Stimulated activated CD4-positive, alpha-beta T cell treated with anti-CD3 and anti-CD28 coated beads, Interleukin-1b, Interleukin-23, amount 100 ng/mL, for 4 hours (primary cell): ENCODE measurements at places on chromosomes 5 and 9.

GRCh38 chr5:963673-964531 is 44.7 kb upstream of the NKD2 start:
- no peak for DNase-seq

DNA sequence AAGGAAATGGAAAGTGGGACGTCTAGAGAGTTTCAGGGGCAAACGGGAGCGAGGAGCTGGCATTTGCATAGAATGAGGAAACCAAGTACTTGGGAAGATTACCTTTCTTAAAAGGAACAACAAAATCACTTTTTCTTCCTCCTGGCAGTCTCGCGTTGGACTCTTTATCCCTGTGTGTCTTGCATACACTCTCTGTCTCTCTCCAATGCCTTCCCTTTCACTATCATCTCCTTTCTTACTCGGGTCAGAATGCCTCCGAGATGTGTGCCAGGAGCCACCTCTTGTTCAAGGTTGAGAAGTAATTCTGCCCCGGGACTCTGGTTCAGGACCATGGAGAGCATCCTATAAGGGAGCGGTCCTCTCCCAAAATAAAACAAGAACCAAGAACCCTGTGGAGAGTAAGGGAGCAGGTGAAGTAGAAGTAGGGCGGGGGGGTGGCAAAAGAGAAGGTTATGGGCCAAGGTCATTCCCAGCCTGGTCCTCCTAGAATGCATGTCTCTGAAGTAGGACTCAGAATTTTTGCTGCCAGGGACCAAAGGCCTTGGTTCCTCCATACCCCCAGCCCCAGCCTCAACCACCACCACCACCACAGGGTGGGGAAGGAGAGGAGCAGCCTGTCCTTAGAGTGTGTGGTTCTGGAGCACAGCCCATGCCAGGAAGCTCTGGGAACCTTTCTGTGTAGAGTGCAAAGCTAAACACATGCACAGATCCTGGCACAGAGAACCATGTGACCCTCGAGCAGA is 72.1 kb upstream of the ARAP3 start:
- no peak for DNase-seq

DNA sequence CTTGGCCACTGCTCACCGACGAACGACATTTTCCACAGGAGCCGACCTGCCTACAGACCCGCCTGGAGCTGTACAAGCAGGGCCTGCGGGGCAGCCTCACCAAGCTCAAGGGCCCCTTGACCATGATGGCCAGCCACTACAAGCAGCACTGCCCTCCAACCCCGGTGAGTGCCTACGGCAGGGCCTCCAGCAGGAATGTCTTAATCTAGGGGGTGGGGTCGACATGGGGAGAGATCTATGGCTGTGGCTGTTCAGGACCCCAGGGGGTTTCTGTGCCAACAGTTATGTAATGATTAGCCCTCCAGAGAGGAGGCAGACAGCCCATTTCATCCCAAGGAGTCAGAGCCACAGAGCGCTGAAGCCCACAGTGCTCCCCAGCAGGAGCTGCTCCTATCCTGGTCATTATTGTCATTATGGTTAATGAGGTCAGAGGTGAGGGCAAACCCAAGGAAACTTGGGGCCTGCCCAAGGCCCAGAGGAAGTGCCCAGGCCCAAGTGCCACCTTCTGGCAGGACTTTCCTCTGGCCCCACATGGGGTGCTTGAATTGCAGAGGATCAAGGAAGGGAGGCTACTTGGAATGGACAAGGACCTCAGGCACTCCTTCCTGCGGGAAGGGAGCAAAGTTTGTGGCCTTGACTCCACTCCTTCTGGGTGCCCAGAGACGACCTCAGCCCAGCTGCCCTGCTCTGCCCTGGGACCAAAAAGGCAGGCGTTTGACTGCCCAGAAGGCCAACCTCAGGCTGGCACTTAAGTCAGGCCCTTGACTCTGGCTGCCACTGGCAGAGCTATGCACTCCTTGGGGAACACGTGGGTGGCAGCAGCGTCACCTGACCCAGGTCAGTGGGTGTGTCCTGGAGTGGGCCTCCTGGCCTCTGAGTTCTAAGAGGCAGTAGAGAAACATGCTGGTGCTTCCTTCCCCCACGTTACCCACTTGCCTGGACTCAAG is 1.5 kb downstream of the CSF2 start:
- DNase-seq = no peak

GRCh38 chr9:68905129-68905528 is 108.8 kb downstream of the PRKACG start:
- DNase-seq = no peak

- DNase-seq = no peak
Measured at GRCh38 chr9:92119586-92119985, 4.4 kb upstream of the SPTLC1 start.

GRCh38 chr5:76021936-76022584 is 61.1 kb upstream of the SV2C start:
- no peak for DNase-seq

GRCh38 chr5:142432369-142432863 is 107.6 kb upstream of the SPRY4 start:
- DNase-seq = peak; percentile 15

DNA sequence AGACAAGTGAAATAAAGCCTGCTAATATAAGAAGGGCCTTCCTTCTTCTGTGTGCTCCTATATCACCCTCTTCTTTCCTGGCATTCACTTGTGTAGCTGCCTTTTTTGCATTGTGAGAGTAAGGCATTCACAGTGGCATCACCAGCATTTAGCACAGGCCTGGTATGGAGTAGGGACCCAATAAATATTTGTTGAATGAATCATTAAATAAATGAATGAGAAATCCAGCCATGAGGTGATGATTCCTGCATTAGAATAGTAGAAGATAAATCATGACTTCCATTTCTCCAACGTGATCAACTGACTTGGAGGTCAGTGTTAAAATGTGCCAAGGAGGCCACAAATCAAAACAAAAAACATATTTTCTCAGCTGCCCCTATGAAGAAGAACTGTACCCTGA is 3.9 kb downstream of the PLPPR1 start:
- no peak for DNase-seq

- DNase-seq = no peak
Measured at GRCh38 chr9:94289691-94290090, 30.6 kb downstream of the ZNF169 start.

GRCh38 chr5:141843156-141843927 is 34.9 kb downstream of the PCDH1 start:
- no peak for DNase-seq

GRCh38 chr9:89562186-89562814 is 42.5 kb upstream of the GADD45G start:
- DNase-seq = no peak

DNA sequence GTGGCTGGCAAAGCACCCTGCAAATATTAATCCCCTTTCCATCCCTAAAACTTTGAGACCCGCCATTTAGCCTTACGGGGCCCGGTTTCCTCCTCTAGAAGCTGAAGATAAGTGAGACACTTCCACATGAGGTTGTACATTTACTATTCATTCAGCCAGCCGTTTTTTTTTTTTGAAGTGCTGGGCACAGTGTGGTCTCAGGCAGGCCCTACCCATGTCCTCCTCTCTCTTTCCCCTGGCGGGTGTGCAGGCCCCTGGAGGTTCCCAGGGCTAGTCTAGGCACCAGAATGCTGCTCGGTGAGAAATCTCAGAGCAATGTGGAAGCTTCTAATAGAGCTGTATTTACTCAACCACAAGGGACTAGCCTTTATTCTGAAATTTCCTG is 107.4 kb upstream of the LARP1 start:
- DNase-seq = no peak

DNA sequence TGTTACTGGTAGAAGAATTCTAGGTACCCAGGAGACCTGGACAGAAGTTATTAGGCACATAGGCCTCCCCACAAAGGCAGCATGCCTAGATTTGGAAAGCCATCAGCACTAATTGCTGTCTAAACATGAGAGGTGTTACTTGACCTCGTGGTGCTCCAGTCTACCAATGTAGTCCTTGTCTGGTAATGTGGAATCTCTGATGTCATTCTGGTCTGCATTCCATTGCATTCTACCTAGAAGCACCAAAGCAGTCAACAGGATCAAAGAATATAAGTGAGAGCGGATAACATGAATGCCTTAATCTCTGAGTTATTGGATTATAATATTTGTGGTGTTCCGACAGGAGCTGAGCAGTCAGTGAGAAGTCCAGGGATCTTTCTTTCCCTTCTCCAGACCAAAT is 175.2 kb downstream of the PSAT1 start:
- DNase-seq = no peak

DNA sequence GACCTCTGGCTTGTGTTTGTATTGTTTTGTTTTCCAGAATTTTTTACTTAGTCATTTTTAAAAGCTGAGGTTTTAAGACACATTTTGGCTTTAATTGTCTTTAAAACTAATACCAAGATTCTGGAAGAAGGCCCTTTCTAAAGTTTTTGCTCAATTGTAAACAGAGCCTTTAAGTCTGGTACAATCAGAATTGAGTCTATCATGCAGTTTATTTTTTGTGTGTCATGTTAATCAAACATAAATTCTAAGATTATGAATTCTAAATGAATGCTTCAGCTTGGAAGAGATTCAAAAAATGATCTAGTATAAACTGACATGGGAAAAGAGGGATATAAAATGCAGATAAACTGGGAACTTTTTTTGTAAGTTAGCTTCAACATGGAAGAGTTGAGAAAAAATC is 882.7 kb downstream of the TLE1 start:
- no peak for DNase-seq

DNA sequence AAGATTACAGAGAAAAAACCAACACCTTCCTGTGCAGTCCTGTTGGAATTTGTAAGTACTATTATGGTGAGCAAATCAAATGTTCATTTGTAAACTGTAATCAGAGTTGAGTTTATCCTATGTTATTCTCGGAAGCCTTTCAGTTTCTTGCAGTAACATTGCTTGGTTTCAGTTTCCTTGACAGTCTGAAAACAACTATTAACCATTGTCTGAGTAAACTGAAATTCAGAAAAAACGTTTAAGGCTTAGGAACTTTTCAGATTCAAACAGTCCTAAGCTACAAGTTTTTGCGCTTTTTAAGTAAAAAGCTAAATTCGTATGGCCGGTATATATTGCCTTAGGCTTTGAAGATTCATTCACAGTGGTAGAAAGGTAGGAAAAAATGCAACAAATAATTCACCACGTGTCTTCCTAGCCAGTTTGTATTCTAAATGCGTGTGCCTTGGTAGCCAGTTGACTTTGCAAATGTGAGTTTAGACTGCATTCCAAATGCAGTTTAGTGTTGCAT is 2.5 kb downstream of the GPBP1 start:
- no peak for DNase-seq

- DNase-seq = no peak
Measured at GRCh38 chr9:69376651-69377050, 51.6 kb downstream of the ENTREP1 start.

- no peak for DNase-seq
Measured at GRCh38 chr9:87381050-87381711, 116.5 kb upstream of the DAPK1 start.
